Colonic mucosa (tissue), 4 donors: ENCODE measurements at places on chromosomes 12 and 14. TPM values are rescaled to one million over a fixed set of nuclear protein-coding genes. Genes with fewer than 3 reads are reported as not detected.

Gene SIX6
- not detected for total RNA-seq

- no peaks in the 10 kb centered on the region for H3K4me1 ChIP-seq
- no peak overlapping the region for H3K4me3 ChIP-seq
- H3K27ac ChIP-seq = no peak overlapping the region
- no peaks in the 10 kb centered on the region for H3K36me3 ChIP-seq
Observed at GRCh38 chr14:57898837-57899572, 33.1 kb upstream of the SLC35F4 start.

Gene FGF23
- total RNA-seq = not detected

Gene DPPA3
- total RNA-seq = not detected

DNA sequence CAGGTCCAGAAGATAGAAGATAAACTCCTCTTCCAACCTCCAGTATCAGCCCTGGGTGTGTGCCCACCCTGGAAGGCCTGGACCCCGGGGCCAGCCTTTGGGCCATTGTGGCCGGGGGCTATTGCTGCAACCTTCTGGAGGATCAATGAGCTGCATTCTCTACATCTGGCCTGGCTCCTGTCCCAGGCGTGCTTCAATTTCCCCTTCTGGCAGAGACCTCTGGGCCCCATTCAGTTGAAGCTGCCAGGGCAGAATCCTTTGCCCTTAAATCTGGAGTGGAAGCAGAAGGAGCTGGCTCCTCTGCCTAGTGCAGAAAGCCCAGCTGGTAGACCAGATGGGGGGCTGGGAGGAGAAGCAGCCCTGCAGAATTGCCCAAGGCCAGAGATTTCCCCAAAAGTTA, 10.0 kb downstream of the NYNRIN start:
- H3K27ac ChIP-seq = no peak overlapping the region
- no peak for DNase-seq
- no peaks in the 10 kb centered on the region for H3K4me1 ChIP-seq
- no peak overlapping the region for H3K4me3 ChIP-seq
- H3K36me3 ChIP-seq = no peaks in the 10 kb centered on the region

GRCh38 chr14:84804468-84804867, 725.5 kb upstream of the FLRT2 start:
- no peak for DNase-seq
- no peaks in the 10 kb centered on the region for H3K27me3 ChIP-seq
- no peak overlapping the region for H3K4me3 ChIP-seq
- H3K27ac ChIP-seq = no peak overlapping the region
- H3K4me1 ChIP-seq = no peaks in the 10 kb centered on the region

GRCh38 chr12:93419388-93420034, 22.2 kb downstream of the UBE2N start:
- no peak overlapping the region for H3K4me3 ChIP-seq
- H3K27ac ChIP-seq = no peak overlapping the region
- H3K36me3 ChIP-seq = no peaks in the 10 kb centered on the region
- no peaks in the 10 kb centered on the region for H3K27me3 ChIP-seq
- H3K4me1 ChIP-seq = no peaks in the 10 kb centered on the region
- no peak for DNase-seq

Gene ENDOU
- total RNA-seq = not detected

Gene GRIP1
- 3.7 TPM for total RNA-seq

DNA sequence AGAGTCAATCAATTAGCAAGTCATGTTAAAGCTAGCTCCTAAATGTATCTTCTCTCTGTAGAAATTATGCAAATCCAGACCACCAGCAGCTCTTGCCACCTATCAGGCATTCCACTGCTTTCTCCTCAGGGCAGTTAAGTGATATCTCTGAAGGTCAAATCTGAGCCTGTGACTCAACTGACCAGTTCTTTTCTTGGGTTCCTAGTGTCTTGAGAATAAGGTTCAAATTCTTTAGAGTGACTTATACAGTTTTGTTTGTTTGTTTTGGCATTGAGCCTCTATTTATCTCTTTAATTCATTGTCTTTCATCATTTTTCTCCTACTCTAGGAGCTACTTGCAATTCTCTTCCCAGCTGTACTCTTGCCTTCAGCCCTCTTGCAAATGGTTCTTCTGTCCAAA, 2.5 kb upstream of the LRIG3 start:
- no peak overlapping the region for H3K27ac ChIP-seq
- DNase-seq = no peak
- H3K36me3 ChIP-seq = no peaks in the 10 kb centered on the region
- no peak overlapping the region for H3K4me3 ChIP-seq
- H3K27me3 ChIP-seq = no peaks in the 10 kb centered on the region

- H3K36me3 ChIP-seq = no peaks in the 10 kb centered on the region
- H3K27me3 ChIP-seq = no peaks in the 10 kb centered on the region
- no peaks in the 10 kb centered on the region for H3K4me1 ChIP-seq
- no peak for DNase-seq
- H3K27ac ChIP-seq = no peak overlapping the region
Observed at GRCh38 chr12:40325349-40325960, 100.7 kb downstream of the LRRK2 start.

Gene PLEK2
- 84.0 TPM for total RNA-seq

DNA sequence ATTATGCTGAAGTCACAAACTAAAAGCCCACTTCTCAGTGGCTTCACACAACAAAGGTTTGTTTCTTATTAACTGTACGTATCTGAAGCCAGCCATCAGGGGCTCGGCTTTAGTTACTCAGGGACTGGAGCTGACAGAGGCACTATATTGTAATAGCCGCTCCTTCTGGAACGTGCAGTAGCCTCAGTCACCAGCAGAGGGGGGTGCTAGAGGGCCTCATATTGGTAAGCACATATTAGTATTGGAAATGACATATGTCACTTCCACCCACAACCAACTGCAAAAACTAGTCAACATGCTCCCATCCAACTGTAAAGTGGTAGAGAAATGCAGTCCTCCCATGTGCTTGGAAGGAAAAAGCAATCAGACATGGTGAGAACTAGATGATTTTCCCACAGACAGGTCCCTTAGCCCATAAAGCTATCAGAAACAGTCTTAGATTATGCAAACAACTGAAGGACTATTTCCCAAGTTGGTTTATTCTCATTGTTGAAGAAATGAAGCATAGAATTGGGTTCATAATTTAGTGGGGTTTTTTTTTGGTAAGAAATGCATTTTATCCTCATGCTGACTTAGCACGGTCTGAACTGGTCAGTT, 183.6 kb upstream of the G2E3 start:
- H3K4me3 ChIP-seq = no peak overlapping the region
- peak; percentile 70 for DNase-seq
- H3K36me3 ChIP-seq = no peaks in the 10 kb centered on the region
- H3K27ac ChIP-seq = no peak overlapping the region
- no peaks in the 10 kb centered on the region for H3K4me1 ChIP-seq

- H3K4me1 ChIP-seq = no peaks in the 10 kb centered on the region
- H3K4me3 ChIP-seq = no peak overlapping the region
- H3K27ac ChIP-seq = no peak overlapping the region
- H3K36me3 ChIP-seq = no peaks in the 10 kb centered on the region
- no peak for DNase-seq
- no peaks in the 10 kb centered on the region for H3K27me3 ChIP-seq
Observed at GRCh38 chr14:44369401-44370123, 137.5 kb downstream of the FSCB start.

DNA sequence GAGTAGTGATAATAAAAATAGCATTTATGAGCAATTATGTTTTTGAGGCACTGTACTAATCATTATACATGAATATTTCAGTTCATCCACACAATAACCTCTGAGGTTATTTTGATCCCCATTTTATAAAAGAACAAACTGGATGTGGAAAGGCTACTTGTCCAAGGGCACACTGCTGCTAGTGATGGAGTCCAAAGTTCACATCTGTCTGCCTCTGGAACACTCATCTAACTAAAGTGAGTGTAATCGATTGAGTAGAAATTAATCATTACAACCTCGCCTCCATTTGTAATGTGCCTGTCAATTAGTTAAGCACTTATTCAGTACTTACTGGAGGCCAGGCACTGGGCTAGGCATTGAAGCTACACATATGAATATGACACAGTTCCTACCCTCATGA, 55.4 kb downstream of the TMEM260 start:
- no peaks in the 10 kb centered on the region for H3K4me1 ChIP-seq
- DNase-seq = no peak
- H3K27me3 ChIP-seq = no peaks in the 10 kb centered on the region
- peaks cover 18% of the 10 kb centered on the region for H3K36me3 ChIP-seq
- no peak overlapping the region for H3K4me3 ChIP-seq

GRCh38 chr12:105261010-105261409, 25.0 kb upstream of the APPL2 start:
- H3K27ac ChIP-seq = no peak overlapping the region
- H3K4me3 ChIP-seq = no peak overlapping the region
- no peaks in the 10 kb centered on the region for H3K4me1 ChIP-seq
- H3K36me3 ChIP-seq = no peaks in the 10 kb centered on the region

GRCh38 chr12:47604221-47604873, 101.5 kb downstream of the RPAP3 start:
- no peak for DNase-seq
- no peak overlapping the region for H3K4me3 ChIP-seq
- no peaks in the 10 kb centered on the region for H3K36me3 ChIP-seq
- no peak overlapping the region for H3K27ac ChIP-seq

Gene P2RX2
- not detected for total RNA-seq

- DNase-seq = peak; percentile 76
- no peaks in the 10 kb centered on the region for H3K36me3 ChIP-seq
- peaks cover 3% of the 10 kb centered on the region for H3K4me1 ChIP-seq
- H3K27me3 ChIP-seq = no peaks in the 10 kb centered on the region
- no peak overlapping the region for H3K4me3 ChIP-seq
Observed at GRCh38 chr14:52018252-52018651, 28.9 kb downstream of the RTRAF start.
